RPMI8226 (cell line): ENCODE measurements at places on chromosomes 1 and 21.

GRCh38 chr1:20322081-20322824 is 31.6 kb downstream of the VWA5B1 start:
- no peak for DNase-seq

DNA sequence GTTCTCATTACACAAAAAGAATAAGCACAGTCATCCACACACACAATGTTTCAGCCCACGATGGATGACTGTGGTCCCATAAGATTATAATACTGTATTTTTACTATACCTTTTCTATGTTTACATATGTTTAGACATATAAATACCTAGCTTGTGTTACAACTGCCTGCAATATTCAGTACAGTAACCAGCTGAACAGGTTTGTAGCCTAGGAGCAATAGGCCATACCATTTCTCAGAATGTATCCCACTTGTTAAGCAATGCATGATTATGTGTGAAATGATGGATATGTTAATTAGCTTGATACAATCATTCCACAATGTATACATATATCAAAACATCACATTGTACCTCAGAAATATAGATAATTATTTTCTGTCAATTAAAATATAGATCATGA is 33.2 kb upstream of the SAMD13 start:
- no peak for DNase-seq

DNA sequence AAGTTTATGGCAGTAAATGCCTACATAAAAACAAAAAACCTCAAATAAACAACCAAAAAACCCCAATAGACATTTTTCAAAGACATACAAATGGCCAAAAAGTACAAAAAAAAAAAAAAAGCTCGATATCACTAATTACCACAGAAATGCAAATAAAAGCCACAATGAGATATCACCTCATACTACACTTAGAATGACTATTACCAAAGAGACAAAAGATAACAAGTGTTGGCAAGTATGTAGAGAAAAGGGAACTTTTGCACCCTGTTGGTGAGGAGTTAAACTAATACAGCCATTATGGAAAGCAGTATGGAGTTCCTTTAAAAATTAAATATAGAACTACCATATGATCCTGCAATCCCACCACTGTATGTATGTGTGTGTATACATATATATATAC is 21.1 kb downstream of the SLC25A24 start:
- no peak for DNase-seq

GRCh38 chr1:231420299-231420958 is 1.7 kb downstream of the EGLN1 start:
- peak; percentile 66 for DNase-seq

DNA sequence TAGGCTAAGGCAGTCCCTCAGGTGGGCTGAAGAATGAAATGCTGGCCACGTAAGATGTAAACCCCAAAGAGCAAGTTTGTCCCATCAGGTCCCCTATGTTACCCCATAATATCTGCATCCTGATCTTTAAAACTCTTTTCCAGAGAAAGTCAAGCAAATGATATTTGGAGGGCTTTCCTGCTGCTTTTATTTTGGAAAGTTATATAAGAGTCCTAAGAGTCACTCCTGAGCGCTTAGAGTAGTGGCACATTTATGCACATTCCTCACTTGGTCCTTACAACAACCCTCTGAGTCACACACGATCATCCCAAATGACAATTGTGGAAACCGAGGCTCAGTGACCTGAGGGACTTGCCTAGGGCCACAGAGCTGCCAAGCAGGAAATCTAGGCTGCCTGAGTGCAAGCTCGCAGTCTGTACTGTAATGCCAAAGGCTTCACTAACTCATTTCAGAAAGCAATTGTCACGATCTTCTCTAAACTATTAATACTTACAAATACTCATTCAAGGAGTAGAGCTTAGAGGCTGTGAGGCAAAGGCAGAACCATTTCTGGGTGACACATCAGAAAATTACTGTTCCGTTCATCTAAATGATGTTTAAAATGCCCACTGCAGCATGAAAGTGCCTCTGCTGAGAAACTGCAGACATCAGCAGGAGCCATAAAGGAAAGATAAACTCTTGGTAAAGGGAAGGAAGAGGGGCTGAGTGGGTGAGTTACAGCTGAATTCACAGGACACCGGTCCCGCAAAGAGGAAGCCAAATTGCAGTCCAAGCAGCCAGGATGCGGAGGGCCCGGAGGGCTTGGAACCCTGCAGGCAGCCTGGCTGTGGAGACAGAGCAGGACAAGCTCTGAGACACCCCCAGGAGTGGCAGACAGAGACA is 30.8 kb downstream of the CAPZB start:
- DNase-seq, result no peak

- no peak for DNase-seq
Measured at GRCh38 chr1:224773646-224774045, 155.8 kb upstream of the DNAH14 start.

DNA sequence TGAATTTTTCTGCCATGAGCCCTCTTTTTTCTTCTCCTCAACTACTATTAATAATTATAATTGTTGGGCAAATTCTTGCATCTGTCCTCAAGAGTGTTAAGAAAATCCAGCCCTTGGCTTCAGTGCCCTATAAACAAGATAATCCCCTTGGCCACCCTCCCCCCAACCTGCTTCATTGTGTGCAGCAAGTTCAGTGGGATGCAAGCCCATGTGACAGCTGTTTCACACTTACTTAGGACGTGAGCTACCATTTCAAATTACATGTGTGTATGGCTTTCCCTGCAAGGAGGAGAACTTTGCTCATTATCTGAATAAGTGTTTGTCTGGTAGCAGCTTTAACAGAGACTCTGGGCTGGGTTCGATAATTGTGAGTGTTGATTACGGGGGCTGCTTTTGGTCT is 276.2 kb downstream of the CACNA1E start:
- DNase-seq, result no peak

DNA sequence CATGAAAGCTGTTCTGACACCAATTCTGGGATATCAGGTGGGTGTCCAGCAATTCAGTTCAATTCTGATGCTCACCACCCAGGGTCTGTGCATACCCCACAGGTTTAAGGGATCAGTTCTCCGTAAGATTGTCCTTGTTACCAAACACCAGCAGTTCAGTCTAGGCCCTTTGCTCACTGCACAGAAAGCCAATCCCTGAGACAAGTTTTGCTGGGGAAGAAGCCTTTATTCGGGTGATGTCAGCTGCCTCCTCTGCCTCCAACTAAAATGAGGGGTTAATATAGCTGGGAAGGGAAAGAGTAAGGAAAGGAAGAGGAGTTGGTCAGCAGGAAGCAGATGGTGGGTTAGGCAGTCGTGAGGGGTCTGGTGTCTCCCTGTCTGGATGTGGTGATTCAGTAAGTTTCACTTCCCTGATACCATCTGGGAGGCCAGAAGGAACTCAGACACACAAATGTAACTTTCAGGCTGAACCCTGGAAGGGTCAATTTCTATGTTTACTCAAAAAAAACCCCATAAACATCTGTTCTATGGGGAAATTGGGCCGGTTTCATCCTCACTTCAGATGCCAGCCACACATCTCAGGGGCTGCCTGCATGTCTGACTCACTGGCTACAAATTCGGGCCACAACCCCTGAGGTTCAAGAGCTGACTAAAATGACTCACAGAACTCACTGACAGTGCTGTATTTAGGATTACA is 83.3 kb upstream of the PGBD5 start:
- DNase-seq, result peak; percentile 79

DNA sequence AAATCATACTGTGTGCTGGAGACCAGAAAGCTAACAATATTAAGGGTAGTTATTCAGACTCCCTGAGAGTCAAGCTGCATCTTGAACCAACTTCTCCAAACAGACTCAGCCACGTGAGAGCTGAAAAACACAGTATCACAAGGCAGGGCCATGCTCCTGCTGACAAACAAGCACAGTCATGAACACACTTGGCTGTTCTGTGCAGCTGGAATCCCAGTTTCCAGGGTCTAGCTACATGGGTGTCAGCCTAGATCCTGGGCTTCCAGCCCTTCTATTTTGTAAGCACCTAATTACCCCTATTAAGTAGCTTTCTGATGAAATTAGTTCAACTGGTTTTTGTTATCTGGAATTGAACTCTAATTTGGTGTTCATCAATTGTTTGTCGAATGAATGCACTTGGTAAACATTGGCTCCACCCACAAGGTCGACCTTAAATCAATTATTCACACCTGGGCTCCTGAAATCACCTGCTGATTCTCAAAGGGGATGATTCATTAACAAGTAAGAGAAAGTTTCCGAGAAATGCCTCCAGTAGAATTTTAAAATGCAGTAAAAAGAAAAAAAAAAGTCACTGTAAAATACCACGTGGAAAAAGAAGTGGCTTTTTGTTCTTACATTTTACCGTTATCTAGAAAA is 179.3 kb downstream of the ZC3H11B start:
- DNase-seq, result no peak

GRCh38 chr1:67626090-67626860 is 58.7 kb upstream of the GADD45A start:
- no peak for DNase-seq

DNA sequence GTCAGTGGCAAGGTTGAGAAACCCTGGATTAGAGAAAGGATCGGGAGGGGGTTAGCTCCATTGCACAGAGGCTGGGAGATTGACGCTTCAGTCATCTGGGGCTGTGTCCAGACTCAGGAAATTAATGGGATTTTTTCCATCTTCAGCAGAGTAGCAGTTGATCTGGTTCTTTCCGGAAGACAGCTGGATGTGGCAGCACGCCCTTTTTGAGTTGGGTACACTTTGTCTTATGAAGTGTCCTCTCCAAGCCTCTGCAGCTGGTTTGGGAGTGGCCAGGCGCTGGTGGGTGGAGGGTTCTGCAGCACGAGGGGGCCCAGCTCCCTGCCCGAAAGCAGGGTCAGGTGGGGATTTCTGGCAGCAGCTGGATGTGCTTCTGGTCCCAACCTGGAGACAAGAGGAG is 95.1 kb downstream of the TAS1R2 start:
- no peak for DNase-seq

DNA sequence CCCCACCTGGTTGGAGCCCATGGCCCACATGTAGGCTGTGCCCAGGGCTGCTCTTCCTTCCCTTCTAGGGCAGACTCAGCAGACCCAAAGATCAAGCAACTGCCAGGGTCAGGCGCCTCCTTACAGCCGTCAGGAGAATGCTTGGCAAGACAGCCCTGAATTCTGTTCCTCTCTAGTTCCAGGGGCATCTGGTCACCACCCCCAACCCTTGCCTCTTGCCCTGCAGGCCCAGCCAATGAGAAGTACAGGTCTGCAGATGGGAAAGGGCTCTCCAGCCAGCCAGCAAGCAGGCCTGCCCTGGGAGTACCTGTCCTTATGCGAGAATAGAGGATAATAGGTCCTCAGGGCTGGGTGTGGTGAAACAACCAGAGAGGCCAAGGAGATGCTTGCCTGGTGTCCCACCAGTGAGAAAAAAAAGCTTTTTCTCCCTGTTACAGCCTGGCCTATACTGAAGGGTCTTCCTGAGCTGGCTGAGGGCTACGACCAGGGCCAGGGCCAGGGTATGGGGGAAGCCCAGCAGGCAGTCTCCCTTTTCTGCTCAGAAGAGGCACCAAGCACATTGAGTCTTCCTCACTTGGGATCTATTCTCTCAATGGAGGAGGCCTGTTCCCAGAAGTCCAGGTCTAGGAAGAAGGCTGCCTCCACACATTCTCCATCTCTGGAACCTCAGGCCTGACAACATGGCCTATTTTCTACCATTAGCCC is 31.4 kb downstream of the NAV1 start:
- DNase-seq, result no peak

DNA sequence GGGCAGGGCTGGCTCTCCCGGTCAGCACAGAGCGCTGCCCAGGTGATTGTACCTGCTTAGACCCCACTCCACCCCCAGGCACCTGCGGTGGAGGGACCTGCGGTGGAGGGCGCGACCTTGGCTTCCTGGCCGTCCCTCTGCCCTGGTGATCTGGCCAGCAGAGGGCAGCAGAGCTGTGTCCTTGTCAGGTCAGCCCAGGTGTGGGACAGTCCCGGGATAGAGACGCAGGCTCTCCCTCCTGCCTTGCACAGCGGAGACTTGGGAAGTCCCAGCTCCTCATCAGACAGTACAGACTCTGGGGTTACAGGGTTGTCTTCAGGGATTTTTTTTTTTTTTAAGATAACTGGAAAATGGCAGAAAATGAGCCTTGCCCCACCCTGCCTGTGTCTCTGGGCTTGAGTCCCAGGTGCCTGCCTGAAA is 10.0 kb downstream of the SLX9 start:
- DNase-seq, result peak; percentile 83

DNA sequence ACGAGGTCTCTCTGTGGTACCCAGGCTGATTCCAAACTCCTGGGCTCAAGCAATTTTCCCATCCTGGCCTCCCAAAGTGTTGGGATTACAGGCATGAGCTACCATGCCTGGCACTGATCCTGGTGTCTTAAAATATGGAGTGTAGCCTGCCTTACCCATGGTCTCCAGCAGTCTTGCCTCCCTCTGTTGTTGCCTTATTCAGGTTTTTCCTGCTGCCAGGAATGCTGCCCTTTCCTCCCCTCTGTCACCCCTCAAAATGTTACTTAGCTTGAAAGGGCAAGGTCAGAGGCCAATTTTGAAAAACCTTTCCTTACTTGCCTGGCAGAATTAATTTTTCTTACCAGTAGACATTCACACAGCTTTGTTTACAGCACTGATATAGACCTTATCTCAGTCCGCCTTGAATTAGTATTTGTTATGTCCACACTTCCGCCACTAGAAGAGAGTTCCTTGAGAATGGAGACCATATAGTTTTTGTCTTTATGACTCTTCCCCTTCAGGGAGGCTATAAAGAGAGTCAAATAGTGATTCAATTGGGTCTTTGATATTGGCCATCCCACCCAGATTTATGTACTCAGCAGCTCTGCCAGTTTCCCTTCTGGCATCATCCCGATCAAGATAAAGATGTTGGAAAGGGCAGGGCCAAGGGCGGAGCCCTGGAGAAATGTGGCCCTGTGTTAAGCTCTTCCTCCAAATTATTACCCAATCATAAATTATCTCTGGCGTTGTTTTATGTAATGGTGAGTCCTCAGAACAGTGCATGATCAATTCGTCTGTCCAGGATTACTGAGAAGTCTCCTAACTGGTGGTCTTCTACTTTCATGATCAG is 38.8 kb downstream of the C1orf21 start:
- no peak for DNase-seq

GRCh38 chr1:215878128-215878527 is 311.0 kb downstream of the KCTD3 start:
- no peak for DNase-seq

GRCh38 chr21:42490720-42491119 is 5.3 kb downstream of the RSPH1 start:
- no peak for DNase-seq

DNA sequence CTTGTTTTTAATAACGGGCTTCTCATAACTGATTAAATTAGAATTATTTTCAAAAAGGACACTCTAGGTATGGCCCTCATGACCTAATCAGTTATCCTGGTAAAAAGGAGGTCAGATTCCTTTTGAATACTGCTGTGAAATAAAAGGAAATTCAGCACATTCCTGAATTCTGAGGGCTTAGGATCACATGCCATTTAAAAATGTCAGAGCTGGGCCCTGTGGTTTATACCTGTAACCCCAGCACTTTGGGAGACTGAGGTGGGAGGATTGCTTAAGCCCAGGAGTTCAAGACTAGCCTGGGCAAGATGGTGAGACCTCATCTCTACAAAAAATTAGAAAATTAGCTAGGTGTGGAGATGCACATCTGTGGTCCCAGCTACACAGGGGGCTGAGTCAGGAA is 18.0 kb upstream of the RABGGTB start:
- no peak for DNase-seq

GRCh38 chr21:42630626-42631025 is 22.8 kb upstream of the PDE9A start:
- DNase-seq, result no peak

- no peak for DNase-seq
Measured at GRCh38 chr1:222918801-222919477, 104.1 kb downstream of the DISP1 start.
